ENCODE measurements at places on chromosomes 2 and 18. TPM values are rescaled to one million over a fixed set of nuclear protein-coding genes. Genes with fewer than 3 reads are reported as not detected.

ABCB11 gene
- total RNA-seq = not detected

KYNU gene
- 15.2 TPM for total RNA-seq

ALPP gene
- not detected for total RNA-seq

TCF7L1 gene
- total RNA-seq = 2.2 TPM

CFAP53 gene
- 0.37 TPM for total RNA-seq

MTHFD2 gene
- 86.0 TPM for total RNA-seq

KCNE4 gene
- total RNA-seq = 1.6 TPM

FTCDNL1 gene
- total RNA-seq = 1.8 TPM

TACR1 gene
- total RNA-seq = not detected

GAL3ST2 gene
- not detected for total RNA-seq

GBX2 gene
- total RNA-seq = under 0.01 TPM

DPYSL5 gene
- total RNA-seq = not detected

MOCOS gene
- total RNA-seq = 8.8 TPM

TEKT4 gene
- not detected for total RNA-seq

MEP1B gene
- total RNA-seq = not detected

PLGLB2 gene
- 2.0 TPM for total RNA-seq

TRABD2A gene
- 22.4 TPM for total RNA-seq

VWA3B gene
- not detected for total RNA-seq

C2orf80 gene
- total RNA-seq = not detected

ASPRV1 gene
- total RNA-seq = 0.20 TPM

MRO gene
- 0.39 TPM for total RNA-seq

GRB14 gene
- total RNA-seq = 0.37 TPM

FAM136A gene
- total RNA-seq = 24.6 TPM

SLC5A6 gene
- 43.6 TPM for total RNA-seq

AKAIN1 gene
- total RNA-seq = not detected

TRAF3IP1 gene
- 6.3 TPM for total RNA-seq

SLC38A11 gene
- total RNA-seq = not detected

MTCL1 gene
- 37.3 TPM for total RNA-seq

DSG4 gene
- total RNA-seq = not detected

TGOLN2 gene
- total RNA-seq = 72.8 TPM

GNAL gene
- total RNA-seq = 2.2 TPM

KCNK3 gene
- not detected for total RNA-seq

USP40 gene
- 22.0 TPM for total RNA-seq

HOXD12 gene
- total RNA-seq = not detected

STRADB gene
- total RNA-seq = 35.3 TPM

Data from subcutaneous preadipocyte (primary cell).